ENCODE measurements at places on chromosomes 11 and 22.

DNA sequence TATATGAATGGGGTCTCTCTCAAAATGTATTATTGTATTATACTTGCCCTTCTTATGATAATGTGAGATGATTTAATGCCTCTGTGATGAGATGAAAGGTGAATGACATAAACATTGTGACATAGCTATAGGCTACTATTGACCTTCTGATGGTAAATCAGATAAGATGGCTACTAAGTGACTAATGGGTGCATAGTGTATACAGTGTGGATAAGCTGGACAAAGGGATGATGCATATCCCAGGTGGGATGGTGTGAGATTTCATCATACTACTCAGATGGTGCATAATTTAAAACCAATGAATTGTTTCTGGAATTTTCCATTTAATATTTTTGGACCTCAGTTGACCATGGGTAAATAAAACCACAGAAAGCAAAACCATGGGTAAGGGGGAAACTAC is 243.5 kb downstream of the SBF2 start:
- no peak for DNase-seq

DNA sequence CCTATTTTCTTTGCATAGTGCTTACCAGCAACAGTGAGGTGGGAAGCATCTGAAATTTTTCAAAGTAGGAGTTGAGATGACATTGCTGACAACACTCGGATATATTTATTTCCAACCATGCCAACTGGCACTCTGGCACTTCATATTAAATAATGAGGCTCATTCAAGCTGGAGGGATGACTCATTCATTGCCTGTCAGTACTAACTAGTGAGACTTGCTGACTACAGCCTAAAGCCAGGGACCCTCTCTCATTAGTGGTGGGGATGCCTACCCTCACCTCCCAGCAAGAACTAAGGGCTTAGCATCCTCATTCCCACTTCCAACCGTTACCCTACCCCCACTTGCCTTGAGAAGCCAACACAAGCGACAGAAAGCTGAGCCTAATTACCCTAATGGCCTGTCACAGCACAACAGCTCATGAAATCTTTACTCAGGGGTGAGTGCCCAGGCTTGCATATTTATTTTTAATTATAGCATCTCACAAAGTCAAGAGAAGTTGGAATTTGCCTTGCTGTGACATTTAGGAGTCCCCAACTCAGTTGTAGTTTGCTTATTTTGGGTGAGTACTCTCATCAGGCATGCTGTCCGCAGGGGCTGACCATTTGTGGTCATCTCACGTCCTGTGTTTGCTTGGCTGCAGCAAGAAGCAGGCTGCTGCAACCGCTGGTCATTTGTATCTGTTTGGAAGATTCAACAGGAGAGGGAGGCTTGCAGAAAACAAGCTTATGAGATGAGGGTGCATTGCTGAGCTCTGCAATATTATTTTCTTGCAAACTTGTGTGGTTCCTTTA is 181.6 kb upstream of the POU2AF2 start:
- no peak for DNase-seq

- DNase-seq = no peak
Observed at GRCh38 chr11:77332259-77332658, 30.8 kb upstream of the GDPD4 start.

GRCh38 chr11:95734009-95734572 is 55.5 kb downstream of the FAM76B start:
- DNase-seq = no peak

- no peak for DNase-seq
Observed at GRCh38 chr11:32713496-32713895, 81.0 kb downstream of the CCDC73 start.

GRCh38 chr11:125372088-125372487 is 124.0 kb downstream of the FEZ1 start:
- no peak for DNase-seq

- no peak for DNase-seq
Observed at GRCh38 chr11:128235426-128235825, 351.9 kb downstream of the ETS1 start.

GRCh38 chr11:131666617-131667016 is 296.2 kb downstream of the NTM start:
- DNase-seq = no peak

DNA sequence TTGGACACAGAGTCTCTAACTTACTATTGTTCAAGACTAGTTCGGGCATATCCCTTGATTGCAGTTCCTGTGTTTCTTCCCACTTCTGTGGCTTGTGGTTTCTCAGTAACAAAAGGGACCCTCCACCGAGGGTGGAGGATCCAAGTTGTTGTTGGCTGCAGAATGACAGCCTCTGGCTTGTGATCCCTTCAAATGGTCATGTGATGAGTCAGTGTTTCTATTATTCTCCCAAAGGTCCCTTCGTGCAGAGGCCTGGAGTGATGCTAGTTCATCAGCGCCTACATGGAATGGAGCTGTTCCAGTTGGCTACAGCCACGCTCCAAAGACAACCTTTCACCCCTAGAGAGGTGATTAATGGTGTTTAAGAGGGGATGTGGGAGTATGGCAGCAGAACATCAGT is 2.6 kb upstream of the VWCE start:
- DNase-seq = no peak

- DNase-seq = no peak
Observed at GRCh38 chr11:35390737-35391682, 28.3 kb downstream of the SLC1A2 start.

DNA sequence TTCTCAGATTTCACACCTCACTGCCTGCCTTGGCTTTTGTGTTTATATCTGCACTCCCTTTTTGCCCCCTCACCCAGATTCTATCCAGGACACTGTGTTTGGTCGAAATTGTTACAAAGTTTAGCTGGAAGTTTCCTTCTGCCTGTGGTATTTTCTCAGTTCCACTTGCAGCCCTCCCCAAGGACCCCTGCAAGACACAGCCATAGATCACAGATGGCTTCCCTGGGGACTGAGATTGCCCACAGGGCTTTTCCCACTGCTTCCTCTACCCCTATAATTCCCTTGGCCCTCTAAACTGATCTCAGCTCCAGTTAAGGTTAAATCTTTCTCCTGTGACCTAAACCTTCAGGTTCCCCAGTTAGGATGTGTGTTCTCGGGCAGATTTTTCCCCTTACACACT is 146.1 kb upstream of the C11orf87 start:
- no peak for DNase-seq

DNA sequence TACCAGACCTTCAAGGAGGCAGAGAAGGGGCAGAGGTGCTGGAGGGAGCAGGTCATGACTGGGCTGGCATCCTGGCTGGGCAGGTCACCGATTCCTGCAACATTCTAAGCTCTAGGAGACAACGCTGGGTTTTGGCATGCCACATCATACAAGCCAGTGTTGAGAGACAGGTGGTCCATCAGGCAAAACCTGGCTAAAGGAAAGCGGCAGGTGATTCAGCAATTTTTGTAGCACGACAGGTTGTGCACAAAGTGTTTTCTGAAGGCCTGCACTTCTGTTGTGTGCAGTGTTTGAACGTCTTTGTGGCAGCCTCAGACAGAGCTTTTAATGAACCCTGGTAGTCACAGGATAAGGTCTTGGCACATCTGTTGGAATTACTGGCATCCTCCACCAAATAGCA is 69.9 kb upstream of the BID start:
- no peak for DNase-seq

- DNase-seq = no peak
Observed at GRCh38 chr11:102573851-102574250, 43.3 kb upstream of the MMP7 start.

All from esophagus squamous epithelium (tissue), 5 donors.